ENCODE measurements at places on chromosomes 1 and 21.

DNA sequence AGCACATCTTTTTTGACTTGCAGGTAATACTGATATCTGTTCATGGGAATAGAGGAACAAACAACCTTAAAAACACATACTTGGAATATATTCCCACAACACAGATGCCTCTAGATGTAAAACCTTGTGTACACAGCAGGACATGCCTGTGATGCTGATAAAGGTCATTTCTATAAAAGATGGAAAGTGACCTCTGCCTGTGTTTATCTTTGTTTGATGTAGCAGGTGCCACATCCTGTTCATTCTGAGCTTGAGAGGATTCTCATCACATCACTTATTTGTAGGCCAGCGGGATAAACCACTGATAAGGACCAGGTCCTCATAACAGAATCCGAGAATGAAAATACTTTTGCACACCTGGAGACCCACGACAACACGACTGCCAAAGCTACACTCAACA lies 133.7 kb downstream of the SMYD2 start:
- no peak for DNase-seq

- no peak for DNase-seq
These were observed 426.1 kb downstream of the PLPP3 start for GRCh38 chr1:56153276-56153675.

DNA sequence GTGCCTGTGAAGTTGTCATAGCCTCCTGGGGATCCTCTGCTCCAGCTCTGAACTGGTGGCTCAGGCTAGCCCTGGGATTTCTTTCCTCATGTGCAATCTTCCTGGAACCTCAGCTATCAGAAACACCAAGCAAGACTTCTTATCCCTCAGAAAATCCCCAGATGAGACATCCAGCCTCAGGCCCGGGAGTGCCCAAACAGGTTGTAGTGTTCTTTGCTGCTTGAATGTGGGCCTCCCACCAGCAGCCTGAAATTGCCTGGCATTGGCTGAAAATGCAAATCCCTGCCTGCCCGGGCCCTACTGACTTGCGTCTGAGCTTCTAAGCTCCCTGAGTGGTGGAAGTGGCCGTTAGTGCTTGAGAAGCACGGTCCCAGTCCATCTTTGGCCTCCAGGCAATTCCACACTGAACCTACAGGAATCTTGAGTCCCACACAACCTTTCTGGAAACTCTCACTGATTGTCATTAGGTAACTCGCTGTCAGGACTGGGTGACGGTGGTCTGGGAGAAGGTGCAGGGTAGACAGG lies 146.8 kb downstream of the ZBTB18 start:
- DNase-seq = no peak

GRCh38 chr1:94284476-94284875 lies 47.1 kb upstream of the ARHGAP29 start:
- DNase-seq = no peak

DNA sequence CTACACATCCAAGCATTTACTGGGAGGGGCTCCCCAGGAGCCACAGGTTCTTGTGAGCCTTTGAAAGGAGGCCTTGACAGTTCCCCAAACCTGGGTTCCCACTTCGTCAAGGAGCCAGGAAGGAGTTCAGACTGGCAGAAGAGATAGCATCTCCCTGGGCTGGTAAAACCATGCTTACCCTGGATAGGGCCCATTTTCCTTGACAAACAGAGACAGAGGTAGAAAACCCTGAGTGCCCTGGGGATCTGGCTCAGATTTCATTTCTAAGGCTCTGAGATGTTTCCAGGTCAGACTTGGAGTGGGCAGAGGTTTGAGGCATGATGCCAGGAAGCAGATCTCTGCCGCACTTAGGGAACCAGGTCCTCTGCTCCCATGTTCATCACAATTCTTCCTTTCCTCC lies 2.7 kb downstream of the ETNK2 start:
- DNase-seq = no peak

DNA sequence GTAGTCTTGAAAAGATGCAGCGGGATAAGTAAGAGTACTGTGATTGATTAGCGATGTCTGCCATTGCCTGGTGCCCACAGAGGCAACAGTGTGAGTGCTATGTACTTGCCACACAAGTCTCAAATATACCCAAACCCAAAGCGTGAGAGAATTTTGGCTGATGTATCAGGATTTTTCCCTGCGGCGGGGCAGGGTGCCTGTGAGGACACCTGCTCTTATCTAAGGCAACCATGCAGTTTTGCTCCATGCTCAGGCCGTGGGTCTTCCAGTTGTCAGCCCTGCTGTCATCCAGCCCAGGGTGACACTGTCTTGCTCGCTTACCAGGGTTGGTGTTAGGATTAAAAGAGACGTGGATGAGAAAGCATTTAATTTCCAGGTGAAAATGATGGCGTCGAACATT lies 202.7 kb downstream of the PTPRU start:
- DNase-seq = no peak

- no peak for DNase-seq
These were observed 16.6 kb upstream of the LEMD1 start for GRCh38 chr1:205438213-205439158.

GRCh38 chr21:42314616-42315295 lies 453 bp downstream of the TFF3 start:
- DNase-seq = no peak

DNA sequence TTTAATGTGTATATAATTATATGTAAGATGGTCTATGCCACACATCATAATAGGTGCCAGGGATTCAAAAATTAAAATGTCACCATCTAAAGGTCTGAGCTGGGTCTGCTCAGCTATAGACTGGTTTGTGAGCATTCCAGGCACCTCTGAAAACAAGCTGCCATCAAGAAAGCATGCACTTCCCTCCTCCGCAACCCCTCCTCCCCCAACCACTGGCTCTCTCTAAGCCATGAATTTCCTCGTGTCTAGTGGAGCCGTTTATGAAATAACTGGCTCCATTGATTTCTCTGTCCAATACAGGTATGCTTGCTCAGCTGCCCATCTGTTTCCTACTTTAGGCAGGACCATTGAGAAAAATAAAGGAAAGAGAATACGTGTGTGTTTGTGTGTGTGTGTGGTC lies 522.6 kb upstream of the PLXNA2 start:
- DNase-seq = no peak

DNA sequence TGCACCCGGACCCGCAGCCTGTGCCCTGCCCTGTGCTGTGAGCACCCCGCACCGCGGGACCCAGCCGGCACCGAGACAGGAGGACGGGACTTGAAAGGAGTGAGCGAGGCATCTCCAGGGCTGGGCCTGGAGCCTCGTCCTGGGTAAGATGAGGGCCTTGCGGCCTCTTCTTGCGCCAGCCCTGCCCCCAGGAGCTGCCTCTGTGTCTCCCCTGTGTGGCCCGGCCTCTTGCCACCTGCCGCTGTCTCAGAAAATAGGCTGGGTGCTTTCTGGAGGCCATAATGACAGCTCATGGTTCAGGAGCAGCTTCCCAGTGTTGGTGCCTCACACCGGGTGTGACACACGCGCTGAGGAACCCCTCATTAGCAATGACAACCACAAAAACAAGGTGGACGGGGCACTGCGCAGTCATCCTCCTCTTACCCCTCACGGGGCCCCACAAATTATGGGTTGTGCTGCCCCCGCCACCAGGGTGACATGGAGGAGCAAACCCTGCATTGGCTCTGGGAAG lies 161.5 kb upstream of the C1orf174 start:
- DNase-seq = no peak

DNA sequence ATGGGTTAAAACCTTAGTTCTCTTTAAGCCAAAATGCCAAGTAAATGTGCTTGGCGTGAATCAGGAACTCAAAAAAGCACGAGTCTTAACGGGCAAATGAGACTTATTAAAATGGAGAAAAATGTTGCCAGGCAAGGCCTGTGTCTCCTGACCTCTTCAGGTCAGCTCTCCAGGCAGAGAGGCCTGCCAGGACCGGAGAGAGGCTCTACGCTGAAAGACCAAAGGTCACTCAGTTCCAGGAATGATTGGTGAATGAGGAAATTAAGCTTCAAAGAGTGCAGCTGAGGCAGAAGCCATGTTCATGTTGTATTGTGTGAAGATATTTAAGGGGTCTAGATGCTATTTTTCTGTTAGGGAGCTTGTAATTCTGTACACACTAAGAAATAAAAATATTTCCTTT lies 66.6 kb downstream of the SPAG17 start:
- no peak for DNase-seq

GRCh38 chr1:68495968-68496679 lies 758 bp downstream of the DEPDC1 start:
- no peak for DNase-seq

DNA sequence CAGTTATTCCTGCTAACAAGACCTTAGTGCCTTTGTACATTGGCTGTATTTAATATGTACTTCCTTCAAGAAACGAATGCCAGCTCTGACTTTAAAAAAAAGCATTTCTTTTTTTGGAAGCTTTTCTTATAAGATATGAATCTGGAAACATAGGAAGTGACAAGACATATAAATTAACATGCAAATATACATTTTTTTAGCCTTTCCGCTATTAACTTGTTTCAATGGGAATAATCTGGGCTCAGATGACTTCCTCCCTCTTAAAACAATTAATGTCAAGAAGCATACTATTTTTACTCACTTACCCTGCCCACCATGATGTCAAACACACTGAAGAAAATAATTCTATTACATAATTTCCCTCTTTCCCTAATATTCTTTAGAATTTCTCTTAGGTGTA lies 1.4 kb downstream of the DENND1B start:
- no peak for DNase-seq

- DNase-seq = no peak
These were observed 144.6 kb downstream of the MAGI3 start for GRCh38 chr1:113534875-113535274.

DNA sequence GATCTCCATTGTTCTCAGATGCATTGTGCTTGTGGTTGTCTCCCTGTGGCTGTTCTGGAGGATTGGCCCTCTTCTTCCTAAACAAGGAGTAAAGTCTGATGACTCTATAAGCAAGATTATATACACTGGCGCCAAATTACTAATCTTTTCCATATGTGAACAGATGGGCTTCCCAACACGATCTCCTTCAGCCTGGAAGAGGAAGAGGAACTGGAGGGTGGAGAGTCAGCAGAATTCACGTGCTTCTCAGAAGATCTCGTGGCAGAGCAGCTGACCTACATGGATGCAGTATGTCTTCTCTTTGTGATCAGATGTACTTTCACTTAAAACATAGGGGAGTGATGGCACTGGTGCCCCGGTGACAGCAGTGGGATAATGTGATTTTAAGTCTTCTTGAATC lies 78.7 kb downstream of the RGL1 start:
- DNase-seq = no peak

- DNase-seq = no peak
These were observed 1.3 kb upstream of the SLC6A17 start for GRCh38 chr1:110148961-110149360.

DNA sequence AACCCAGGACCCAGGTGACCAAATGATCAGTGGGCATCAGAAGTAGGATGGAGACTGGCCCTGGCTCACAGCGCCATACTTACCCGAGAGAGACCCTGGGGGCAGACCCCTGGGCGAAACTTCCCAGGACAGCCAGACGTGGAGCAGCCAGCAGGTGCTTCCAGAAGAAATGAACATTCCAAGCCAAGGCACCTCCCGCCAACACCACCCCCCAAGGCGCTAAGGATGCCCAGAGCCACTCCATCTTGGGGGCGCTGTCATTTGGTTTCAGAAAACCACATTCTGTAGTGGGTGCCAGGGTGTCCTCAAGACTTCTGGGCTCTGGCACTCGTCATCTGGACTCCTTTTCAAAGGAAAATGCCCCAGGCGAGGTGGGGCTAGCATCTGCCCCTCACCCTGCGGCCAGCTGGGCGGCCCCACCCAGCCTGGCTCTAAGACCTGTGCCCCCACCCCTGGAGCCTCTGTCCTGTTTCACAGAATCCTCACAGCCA lies 98.8 kb downstream of the RIPK4 start:
- DNase-seq = no peak

GRCh38 chr1:158126425-158126824 lies 54.3 kb upstream of the CD1D start:
- DNase-seq = no peak

DNA sequence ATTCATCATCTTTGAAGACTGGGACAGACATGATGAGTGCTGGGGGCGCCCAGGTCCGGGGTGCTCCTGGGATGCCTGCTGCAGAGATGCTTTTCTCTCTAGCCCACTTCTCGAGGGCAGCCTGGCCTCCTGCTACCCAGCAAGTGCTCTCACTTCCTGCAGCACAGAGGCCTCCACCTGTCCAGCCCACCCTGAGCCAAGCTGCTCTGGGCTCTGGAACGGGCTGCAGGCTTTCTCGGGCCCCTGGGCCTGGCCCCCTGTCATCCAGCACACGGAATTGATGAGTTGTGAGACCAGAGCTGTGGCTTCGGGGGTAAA lies 469.5 kb upstream of the VAMP3 start:
- DNase-seq = no peak

GRCh38 chr1:17624611-17625233 lies 85.2 kb downstream of the ARHGEF10L start:
- DNase-seq = no peak

GRCh38 chr1:66932291-66932690 lies 7.5 kb downstream of the MIER1 start:
- no peak for DNase-seq

- no peak for DNase-seq
These were observed 51.3 kb downstream of the TEX35 start for GRCh38 chr1:178564086-178564782.

DNA sequence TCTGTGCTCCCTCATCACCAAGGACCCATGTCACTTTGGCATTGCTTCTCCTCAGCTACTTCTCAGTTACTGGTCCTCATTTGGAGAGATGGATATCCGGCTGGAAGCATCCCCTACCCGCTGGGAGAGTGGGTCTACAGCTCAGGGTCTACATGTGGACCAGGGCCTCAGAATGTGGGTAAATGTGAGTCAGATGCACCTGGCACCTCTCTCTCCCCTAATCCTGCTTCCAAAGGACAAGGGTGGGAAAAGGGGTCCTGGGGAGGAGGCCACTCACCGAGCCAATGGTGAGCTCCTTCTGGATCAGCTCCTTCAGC lies 908 bp downstream of the S100A6 start:
- no peak for DNase-seq

GRCh38 chr1:87950369-87950768 lies 621.7 kb downstream of the LMO4 start:
- no peak for DNase-seq

- DNase-seq = no peak
These were observed 10.5 kb downstream of the PADI3 start for GRCh38 chr1:17259233-17259873.

GRCh38 chr1:171155484-171155883 lies 29.6 kb upstream of the FMO2 start:
- no peak for DNase-seq

- peak; percentile 50 for DNase-seq
These were observed 83.7 kb downstream of the TNFSF18 start for GRCh38 chr1:172966844-172967540.

DNA sequence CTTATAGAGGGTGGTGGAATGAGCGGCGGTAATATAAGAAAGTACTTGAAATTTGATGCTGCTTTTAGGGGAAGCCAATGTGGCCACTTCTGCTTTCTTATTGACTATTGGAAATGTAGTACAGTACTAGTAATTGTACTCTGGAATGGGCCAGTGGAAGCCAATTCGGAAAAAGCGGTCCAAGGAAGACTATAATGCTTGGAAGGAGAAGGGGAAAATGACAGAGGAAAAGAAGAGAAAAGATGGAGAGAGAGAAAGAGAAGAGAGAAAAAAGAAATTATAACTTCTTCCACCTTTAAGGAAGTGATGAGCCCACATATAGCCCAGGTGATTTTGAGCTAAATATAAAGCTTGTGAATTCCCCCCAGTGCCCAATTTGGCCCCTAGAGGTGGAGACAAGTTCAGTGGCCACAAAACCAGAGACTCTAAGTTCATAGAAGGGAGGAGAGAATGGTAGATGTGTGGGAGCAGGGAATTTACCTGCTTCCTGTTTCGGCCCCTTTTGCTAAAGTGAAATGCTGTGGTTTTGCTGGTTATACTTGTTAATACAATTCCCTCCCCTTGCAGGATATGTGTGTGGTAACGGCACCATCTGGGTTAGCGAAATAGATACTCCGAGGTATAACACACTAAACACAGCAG lies 35.7 kb upstream of the DUSP10 start:
- DNase-seq = peak; percentile 24

All from T-helper 1 cell (primary cell).